ENCODE measurements at places on chromosomes 13 and 19.

DNA sequence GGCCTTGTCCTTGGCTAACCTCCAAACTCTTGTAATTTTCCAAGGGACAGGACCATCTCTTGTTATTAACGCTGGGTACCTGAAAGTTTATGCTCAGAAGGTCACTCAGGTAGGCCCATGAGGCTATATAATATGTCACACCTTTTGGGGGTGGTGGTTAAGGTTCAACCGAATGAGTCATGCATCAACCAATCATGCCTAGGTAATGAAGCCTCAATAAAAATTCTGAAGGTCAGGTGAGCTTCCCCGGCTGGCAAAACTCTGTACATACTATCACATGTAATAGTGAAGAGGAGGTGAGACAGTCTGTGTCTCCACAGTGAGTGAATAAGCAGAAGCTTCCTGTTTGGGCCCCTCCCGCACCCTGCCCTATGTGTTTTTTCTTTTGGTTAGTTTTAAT is 424.9 kb downstream of the PCDH17 start:
- DNase-seq = no peak

GRCh38 chr13:30477346-30478195 is 11.8 kb upstream of the HMGB1 start:
- DNase-seq = no peak

DNA sequence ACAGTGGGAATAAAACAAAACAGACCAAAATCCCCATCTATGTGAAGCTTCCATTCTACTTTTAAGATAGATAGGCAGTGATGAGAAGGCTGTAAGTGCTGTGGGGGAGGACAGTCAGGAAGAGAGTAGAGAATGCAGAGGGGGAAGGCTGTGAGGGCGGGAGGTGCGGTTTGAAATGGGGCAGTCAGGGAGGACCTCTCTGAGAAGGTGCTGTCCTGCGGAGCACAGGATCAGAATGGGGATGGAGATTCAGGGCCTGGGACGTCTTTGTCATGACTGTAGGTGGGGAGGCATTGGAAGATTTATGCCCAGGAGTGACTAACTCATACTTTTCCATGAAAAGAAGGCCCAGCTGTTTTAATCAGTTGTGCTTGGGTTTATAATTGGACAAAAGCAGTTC is 3.9 kb upstream of the GPR183 start:
- DNase-seq = no peak

DNA sequence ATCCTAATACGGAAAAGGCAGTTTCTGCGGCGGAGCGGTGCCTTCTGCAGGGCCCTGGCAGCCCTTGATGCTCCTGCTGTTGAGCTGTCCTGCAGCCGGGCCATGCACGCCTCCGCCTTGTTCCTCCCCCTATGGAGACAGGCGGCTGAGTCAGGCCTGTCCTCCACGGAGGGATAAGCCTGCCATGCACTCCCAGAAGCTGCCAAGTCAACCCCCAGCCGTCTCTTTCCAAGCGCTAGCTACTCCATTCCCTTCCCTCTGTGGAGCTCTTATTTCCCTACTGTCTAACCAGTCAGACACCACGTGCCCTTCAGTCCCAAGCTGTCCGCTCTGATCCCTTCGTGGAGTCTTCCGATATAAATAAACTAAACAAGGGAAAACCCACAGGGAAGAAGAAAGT is 197.0 kb downstream of the COL4A1 start:
- DNase-seq = no peak

- no peak for DNase-seq
Measured at GRCh38 chr13:30998136-30999088, 66.0 kb downstream of the TEX26 start.

- no peak for DNase-seq
Measured at GRCh38 chr19:35714601-35715354, 3.0 kb upstream of the KMT2B start.

- DNase-seq = no peak
Measured at GRCh38 chr13:110684388-110685056, 21.4 kb downstream of the CARS2 start.

- peak; percentile 38 for DNase-seq
Measured at GRCh38 chr19:3586127-3586626, 899 bp downstream of the GIPC3 start.

- no peak for DNase-seq
Measured at GRCh38 chr13:113639616-113640262, 18.3 kb downstream of the ATP4B start.

GRCh38 chr13:23616228-23616627 is 46.0 kb downstream of the TNFRSF19 start:
- no peak for DNase-seq

DNA sequence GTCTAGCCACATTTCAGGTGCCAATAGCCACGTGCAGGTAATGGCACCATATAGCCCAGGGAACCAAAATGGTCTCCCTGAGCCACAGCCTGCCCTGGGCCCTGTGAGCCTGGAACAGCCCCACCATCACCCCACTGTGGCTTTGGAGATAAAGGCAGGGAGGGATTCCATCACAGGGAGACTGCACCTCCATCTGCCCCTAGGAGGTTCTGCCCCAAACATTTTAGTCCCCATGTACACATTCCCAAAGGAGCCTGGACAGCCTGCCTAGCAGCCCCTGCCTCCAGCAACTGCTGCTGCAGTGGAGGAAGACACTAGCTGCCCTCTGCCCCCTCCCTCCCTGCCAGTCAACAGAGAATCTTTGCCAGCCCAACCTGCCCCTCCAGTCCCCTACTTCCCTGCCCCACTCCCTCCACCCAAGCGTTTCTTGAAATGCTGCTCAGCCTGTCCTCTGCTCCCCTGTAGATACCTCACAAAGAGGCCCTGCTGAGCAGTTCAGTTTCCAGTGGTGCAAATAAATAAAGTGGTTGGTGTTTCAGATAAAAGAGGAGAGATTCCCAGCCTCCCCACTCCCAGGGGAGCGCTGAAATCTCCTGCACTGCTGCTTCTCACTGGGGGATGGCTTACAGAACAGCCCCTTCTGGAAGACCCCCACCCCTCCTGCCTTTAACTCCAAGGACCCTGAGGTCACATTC is 921.8 kb downstream of the UQCRFS1 start:
- no peak for DNase-seq

GRCh38 chr13:51518827-51519226 is 65.4 kb upstream of the WDFY2 start:
- DNase-seq = no peak

DNA sequence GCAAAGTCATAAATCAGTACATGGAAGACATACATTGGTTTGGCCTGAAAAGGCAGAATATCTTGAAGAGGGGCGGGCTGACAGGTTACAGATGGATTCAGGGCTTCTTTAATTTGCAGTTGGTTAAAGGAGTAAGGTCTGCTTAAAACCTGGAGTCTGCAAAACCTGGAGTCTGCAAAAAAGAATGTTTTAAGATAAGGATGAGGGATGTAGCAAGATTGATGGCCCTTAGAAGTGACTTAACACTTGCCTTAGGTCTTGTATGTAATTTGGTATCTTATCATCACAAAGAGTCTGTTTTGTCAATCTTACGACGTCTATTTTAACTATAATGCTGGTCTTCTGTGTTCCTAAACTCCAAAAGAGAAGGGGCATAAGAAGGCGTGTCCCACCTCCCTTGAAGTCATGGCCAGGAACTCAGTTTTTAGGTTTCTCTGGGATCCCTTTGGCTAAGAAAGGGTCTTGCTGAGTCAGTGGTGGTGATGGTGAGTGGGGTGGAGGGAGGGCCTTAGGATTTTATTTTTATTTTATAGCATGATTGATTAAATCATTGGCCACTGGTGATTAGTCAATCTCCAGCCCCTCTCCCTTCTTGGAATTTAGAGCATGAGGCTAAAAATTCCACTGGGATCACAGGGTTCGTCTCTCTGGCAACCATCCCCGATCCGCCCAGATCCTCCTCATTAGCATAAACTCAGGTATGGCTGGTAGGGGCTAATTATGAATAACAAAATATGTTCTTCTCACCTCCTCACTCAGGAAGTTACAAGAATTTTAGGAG is 10.1 kb upstream of the HAS1 start:
- no peak for DNase-seq

- no peak for DNase-seq
Measured at GRCh38 chr13:77583581-77583980, 48.1 kb downstream of the SCEL start.

GRCh38 chr13:99800011-99800410 is 171.6 kb downstream of the ZIC5 start:
- no peak for DNase-seq

DNA sequence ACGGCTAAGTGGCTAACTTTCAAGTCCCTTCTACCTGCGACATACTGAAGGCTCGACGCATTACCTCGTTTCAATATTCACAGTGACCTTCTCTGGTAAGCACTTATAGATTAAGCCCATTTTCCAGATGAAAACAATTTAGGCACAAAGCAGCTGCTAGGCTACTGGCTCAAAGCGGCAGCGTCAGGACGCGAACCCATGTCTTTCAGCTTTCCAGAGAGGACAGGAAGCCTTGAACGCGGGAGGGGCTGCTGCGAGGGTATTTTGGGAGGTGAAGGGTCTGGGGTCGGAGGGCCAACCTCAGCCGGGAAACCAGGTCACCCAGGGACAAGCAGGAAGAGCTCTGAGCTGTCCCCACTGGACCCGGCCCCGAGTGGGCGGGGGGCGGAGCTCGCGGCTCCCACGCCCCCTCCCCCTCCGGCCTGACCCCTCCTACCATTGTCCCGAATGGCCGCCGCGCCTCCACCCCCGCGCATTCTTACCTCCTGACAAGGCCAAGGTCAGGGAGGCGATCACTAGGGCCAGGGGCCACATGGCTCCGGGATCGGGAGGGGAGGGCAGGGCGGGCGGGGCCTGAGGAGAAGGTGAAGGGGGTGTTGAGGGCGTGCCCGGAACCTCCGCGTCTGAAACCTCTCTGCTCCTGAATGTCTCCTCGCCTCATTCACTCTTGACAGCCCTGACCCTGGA is at the start of gene KLK13:
Gene KLK13, minus strand, starts transcription at position 559 of the 687 bp plus-strand sequence. Its CDS starts 25 bp downstream, at position 534.
- DNase-seq = no peak

DNA sequence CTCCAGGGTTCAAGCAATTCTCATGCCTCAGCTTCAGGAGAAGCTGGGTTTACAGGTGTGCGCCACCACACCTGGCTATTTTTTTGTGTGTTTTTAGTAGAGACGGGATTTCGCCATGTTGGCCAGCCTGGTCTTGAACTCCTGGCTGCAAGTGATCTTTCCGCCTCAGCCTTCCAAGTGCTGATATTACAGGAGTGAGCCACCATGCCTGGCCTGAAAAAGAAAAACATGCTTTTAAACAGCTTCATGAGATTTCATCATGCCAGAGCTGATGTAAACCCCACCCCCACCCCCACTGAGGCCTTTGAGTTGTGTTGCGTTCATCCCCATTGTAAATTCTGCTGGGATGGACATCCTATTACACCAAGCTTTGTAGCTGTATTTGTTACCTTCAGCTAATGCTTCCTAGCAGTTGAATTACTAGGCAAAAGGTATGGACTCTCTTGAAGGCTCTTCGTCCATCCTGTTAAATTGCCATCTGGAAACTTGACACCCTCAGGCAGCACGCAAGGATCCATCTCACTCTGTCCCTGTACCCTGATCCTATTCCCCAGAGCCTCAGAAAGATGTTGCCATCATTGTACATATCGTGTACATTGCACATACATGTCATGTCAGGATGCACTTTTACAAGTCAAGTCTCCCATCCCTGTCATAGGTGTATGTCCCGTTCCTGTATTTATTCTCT is 47.3 kb downstream of the NFIX start:
- DNase-seq = no peak

DNA sequence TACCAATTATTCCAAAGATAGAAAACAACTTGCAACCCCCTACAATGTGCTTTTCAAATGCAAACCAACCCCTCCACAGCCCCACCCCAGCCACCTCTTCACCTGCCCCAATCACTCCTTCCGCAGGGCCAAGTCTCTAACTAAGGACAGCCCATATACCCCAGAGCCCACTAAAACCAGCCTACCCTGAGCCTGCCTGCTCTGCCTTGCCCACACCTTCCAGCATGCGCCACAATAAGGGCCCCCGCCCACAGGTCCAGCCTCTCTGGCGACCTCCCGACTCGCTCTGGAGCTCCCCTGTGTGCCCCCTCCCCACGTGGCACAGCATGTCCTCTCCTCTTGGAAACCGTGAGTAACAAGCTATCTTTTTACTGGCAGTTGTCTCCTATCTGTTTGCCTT is 42.8 kb upstream of the MEDAG start:
- no peak for DNase-seq

- DNase-seq = no peak
Measured at GRCh38 chr13:111395511-111396393, 75.3 kb downstream of the TEX29 start.

- DNase-seq = no peak
Measured at GRCh38 chr13:40207001-40207478, 459.4 kb downstream of the FOXO1 start.

DNA sequence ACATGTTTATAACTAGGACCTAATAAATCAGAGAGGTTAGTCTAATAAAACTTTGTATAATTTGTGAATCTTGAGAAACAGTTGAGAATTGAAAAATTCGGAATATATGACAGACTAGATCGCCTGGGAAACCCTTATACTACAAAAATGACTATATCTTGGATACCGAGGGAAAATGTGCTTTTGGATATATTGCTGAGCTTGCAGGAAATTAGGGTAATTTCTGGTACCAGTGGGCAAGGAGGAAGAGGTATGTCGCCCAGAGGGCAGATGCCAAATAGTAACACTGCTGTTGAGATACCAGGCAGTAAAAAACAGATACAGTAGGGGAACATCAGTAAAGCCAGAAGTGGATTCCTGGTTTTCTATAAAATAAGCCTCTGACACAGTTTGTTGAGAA is 17.3 kb downstream of the MPHOSPH8 start:
- no peak for DNase-seq

DNA sequence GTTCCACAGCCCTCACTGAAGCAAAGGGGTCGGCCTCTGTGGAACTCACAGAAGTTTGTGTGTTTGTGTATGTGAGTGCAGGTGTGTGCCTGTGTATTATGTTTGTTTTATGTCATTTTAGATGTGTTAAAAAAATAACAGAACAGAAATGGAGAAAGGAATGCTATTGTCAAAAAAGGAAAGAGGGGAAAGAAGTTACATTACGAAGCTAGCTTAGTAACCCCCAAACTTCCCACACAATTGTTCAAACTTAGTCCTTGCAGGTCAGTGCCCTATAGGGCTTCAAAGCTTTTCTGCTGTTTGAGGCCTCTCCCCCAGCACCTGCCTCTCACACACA is 1505.6 kb upstream of the SLC10A2 start:
- no peak for DNase-seq

DNA sequence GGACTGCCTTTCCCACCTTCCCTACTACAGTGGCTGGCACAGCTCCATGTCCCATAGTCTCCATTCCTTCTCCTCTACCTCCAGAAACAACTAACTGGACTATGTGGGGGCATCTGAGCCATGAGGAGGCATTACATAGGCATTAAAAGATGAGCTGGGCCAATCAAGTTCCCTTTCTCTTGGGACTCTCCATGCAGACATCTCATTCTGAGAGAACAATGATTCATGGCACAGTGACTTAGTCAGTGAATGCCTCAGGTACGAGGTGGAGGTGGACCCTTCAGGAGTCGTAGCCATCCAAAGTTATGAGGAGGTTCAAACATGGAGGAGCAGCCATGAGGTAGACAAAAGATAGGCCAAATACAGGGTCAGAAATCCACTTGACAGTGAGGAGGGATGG is 70.0 kb downstream of the GPC6 start:
- no peak for DNase-seq

DNA sequence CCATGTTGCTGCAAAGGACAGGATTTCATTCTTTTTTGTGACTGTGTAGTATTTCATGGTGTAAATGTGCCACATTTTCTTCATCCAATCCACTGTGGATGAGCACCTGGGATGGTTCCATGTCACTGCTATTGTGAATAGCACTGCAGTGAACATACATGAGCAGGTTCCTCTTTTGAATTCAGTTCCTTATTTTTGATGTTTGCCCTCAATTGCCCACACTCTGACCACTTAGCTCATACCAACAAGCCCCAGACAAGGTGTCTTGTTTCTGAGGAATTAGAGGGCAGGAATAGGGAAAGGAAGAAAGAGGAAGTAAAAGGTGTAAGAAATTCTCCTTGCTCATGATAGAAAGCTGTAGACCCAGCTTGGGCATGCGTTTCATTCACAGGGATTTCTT is 244.2 kb upstream of the ZNF507 start:
- DNase-seq = no peak

All from activated T-cell treated with anti-CD3 and anti-CD28 coated beads for 4 hours (primary cell).